CD4-positive, alpha-beta T cell treated with Interleukin-17A for 1 hour (primary cell): ENCODE measurements at places on chromosomes 2 and 18.

- DNase-seq: no peak
These were observed 80.2 kb upstream of the PKDCC start for GRCh38 chr2:41967476-41968181.

DNA sequence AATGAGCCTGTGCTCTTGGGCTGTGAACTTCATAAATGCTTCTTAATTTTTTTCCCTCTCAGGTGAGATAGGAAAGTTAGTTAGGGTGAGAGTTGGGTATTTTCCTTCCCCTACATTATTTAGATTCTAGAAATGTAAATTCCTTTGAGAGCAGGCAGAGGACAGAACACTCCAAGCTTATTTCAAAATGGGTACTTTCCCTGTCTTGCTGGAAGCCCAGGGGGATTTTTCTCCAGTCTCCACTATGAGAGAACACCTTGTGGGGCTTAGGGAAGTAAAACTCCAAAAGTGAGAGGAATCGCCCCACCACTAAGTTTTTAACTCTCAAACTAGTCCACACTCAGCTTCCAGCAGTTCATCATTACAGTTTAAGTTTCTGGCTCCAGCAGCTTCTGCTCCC is 253.2 kb upstream of the CTAGE1 start:
- no peak for DNase-seq

DNA sequence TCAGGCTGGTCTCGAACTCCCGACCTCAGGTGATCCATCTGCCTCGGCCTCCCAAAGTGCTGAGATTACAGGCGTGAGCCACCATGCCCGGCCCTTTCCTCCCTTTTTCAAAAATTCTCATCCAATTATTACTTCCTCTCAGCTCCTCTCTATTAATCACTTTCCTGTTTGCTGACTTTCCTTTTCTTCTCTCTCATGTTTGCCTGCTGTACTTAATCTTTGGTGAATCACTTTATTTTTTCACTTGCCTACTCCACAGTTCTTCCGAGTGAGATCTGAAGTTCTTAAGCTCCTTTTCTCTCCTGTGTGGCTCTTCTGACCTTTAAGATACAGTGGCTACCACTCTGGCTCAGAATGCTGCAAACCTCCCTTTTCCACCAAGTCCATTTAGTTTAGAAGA is 126.3 kb upstream of the SERTAD2 start:
- no peak for DNase-seq

- DNase-seq: no peak
These were observed 121.8 kb upstream of the SMAD7 start for GRCh38 chr18:49072524-49072934.

- no peak for DNase-seq
These were observed 22.7 kb downstream of the KCNF1 start for GRCh38 chr2:10934308-10934978.

GRCh38 chr2:78925258-78925657 is 100.2 kb upstream of the REG3G start:
- no peak for DNase-seq

- DNase-seq: peak; percentile 6
These were observed 56.0 kb downstream of the SERPINB7 start for GRCh38 chr18:63831080-63831788.

- no peak for DNase-seq
These were observed 543 bp upstream of the MARCHF4 start for GRCh38 chr2:216372761-216373291.

GRCh38 chr2:9656270-9656766 is 25.5 kb upstream of the YWHAQ start:
- DNase-seq: peak; percentile 68

DNA sequence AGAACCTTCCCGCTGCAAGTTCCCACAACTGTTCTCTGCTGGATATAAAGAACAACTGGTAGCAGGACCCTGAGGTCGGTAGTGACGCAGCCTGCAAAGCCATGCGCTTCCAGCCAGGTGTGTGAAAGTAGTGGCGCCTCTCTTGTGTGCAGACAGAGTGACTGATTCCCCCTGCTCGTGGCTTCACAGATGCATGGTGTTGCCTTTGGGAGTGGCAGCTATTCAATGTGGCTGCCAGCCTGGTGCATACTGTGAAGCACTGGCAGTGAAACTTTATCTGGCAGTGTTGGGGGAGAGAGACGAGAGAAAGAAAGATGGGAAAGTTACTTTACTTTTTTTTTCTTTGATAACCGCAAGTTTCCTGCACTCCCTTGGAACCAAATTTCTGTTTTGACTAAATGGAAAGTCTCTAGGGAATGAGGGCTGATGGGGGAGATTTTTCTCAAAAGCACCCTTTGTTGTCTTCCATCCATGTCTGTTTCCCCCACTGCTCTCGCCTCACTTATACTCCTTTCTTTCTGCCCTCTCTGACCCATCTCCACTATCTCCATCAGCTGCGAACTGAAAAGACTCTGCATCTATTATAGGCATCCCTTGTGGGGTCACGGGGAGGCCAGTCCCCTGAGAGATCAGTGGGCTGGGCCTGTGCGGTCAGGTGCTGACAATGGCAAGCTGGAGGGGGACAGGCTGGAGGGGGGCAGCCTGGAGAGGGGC is 90.0 kb upstream of the TNP1 start:
- no peak for DNase-seq

DNA sequence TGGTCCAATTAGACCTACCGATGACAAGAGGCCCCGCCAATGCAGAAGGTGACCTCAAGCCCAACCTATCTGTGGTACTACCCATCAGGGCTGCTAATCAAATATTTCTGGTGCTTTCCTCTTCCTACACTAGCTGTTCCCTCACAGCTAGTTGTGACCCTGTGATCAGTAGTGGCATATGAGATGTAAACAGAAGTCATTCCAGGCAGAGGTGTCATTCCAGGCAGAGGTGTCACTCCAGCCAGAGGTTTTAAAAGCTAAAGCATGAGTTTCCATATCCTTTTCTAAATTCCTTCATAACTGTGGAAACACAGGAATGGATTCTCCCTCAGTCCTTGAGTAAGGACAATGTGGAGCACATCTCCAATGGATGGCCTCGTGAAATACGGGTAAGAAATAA is 110.9 kb upstream of the DNAJC10 start:
- no peak for DNase-seq

DNA sequence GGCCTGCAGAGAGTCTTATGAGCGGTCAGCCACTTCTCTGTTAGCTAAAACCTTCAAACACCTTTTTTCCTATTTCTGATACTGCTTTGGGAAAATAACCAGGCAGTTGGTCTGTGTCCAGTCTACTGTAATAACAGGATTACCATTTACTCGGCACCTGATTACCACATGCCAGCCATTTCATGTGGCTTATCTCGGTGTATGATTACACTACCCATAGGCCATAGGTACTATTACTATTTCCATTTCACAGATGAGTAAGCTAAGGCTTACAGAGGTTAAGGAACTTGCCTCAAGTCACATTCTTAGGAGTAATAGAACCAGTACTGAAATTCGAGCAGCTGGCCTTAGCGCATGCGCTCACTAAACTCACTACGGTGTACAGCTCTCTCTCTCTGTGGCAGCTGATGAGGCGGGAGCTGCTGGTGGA is 147.2 kb upstream of the L3MBTL4 start:
- DNase-seq: no peak

DNA sequence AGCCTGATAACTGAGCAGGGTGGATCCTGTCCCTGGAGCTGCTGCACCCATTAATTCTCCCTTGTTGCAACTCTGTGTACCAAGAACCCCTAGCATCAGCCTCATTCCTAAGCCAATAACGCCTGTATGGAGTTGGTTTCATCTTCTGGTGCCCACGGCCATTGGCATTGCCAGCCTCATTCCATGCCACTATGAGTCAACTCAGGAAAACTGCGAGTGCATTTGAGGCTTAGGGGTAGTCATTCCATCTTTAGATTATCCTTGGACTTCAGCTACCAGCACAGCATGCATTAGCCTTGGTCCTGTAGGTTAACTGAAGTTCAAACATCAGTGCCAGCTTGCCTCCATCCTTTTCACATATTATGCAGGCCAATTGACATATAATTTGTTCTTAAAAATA is 1.4 kb upstream of the TRIM54 start:
- no peak for DNase-seq
